NCI-H460 (cell line): ENCODE measurements at places on chromosomes 12 and 14. TPM values are rescaled to one million over a fixed set of nuclear protein-coding genes. Genes with fewer than 3 reads are reported as not detected.

The TAS2R13 gene
- 0.35 and 0.87 TPM in 2 replicates for total RNA-seq

The CCDC177 gene
- not detected in 2 replicates for total RNA-seq

The PPP4R4 gene
- total RNA-seq = 0.35 TPM in 1 of 2 replicates, not detected in the other

DNA sequence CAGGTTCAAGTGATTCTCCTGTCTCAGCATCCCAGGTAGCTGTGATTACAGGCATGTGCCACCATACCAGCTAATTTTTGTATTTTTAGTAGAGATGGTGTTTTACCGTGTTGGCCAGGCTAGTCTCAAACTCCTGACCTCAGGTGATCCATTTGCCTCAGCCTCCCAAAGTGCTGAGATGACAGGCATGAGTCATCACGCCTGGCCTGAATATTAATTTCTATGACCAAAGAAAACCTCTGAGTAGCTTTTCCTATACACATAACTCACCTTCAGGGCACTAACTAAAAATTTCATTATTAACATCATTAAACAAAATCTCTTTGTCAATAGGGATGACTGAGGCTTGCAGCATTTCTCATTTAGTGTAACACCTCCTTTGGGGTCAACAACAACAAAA, 259.6 kb upstream of the KRR1 start:
- no peak for DNase-seq

DNA sequence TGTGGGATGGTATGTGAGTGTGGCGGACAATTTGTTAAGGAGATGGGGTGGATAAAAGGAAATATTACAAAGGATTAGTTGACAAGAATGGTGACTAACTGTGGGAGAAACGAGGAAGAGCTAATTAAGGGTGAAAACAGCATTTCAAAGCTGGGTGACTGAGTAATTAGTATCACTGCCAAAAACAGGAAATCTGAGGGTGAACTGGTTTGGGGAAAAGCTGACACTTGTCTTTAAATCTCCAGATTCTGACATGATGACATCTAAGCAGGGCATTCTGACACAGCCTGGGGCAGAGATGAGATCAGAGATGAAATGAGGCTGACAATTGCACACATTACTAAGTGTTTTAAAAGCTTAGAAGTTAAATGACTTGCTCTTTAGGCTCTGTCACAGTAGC, 42.4 kb upstream of the CCDC175 start:
- DNase-seq = no peak

GRCh38 chr12:77865178-77865577, 34.5 kb downstream of the NAV3 start:
- DNase-seq = no peak

DNA sequence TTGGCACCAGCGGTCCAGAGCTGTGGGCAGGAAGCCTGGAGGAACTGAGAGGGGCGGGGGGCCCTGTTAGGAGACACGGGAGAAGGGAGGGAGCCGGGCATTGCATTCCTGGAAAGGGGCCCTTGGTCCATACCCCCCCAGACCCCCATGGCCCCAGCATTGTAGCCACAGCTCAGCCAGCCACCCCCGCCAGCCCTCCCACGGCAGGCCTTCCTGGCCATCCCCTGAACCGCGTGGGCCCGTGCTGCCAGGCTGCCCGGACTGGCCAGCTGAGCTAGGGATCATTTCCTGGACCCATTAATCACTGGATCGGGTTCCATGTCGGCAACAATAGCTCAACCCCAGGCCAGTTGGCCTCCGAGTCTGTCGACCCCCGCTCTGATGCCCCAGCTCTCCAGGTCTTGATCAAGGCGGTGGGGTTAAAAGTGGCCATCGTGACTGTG, 39.8 kb upstream of the DIO3 start:
- DNase-seq = no peak

DNA sequence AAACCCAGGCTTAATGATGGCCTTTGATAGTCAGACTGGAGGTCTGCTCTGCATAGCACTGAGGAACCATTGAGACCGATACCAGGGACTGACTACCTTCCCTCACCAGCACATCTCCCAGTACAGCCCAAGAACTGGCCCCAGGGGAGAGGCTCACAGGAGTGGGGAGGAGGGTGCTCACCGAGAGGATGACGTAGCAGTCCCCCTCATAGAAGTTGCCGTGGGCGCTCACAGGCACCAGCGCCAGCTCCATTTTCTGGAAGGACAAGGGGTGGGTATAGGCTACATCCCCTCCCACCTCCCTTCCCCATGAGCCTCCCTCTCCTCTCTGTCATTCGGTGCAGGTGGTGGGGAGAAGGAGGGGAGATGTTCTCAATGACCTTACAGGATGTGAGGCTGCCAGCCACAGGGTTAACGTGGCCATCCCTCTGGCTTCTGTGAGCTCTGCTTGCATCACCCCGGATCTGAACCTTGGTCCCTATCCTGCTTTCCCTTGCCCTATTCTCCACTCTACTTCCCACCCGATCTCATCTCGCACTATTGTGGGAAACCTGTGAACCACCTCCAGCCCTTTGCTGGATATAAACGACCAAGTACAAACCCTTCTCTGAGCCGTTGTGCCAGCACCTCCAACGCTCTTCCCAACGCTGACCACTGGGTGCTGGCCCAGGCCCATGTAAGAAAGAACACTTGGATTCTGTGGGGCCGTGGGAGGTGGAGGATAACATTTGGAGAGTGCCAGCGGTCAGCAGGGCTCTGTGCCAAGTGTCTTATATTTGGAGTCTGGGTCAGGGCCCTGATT, 4.4 kb downstream of the AVIL start:
- no peak for DNase-seq

- DNase-seq = no peak
Observed at GRCh38 chr14:69268223-69268622, 8.3 kb downstream of the GALNT16 start.

GRCh38 chr12:92719674-92720073, 16.9 kb downstream of the PLEKHG7 start:
- DNase-seq = no peak

GRCh38 chr12:91851741-91852477, 293.7 kb downstream of the BTG1 start:
- no peak for DNase-seq

GRCh38 chr14:95547272-95547625, 12.4 kb downstream of the GLRX5 start:
- no peak for DNase-seq

GRCh38 chr14:100903134-100903468, 421 bp downstream of the RTL1 start:
- DNase-seq = no peak

GRCh38 chr12:11228296-11228879, 41.1 kb downstream of the PRB3 start:
- peak; percentile 43 for DNase-seq

The STON2 gene
- total RNA-seq = 0.32 and 0.40 TPM in 2 replicates

- no peak for DNase-seq
Observed at GRCh38 chr14:37147310-37147880, 25.0 kb downstream of the SLC25A21 start.
